ENCODE measurements at places on chromosomes 4 and X. TPM values are rescaled to one million over a fixed set of nuclear protein-coding genes. Genes with fewer than 3 reads are reported as not detected.

Gene GIMD1
- not detected for total RNA-seq

Gene ASB9
- total RNA-seq = 2.0 TPM

Gene ZGRF1
- 7.7 TPM for total RNA-seq

Gene UCHL1
- total RNA-seq = 898 TPM

Gene HHIP
- 3.0 TPM for total RNA-seq

Gene JADE3
- total RNA-seq = 1.6 TPM

Gene NLGN3
- 1.2 TPM for total RNA-seq

Gene PCYT1B
- 3.2 TPM for total RNA-seq

Gene AR
- 2.7 TPM for total RNA-seq

Gene ADGRG4
- not detected for total RNA-seq

Gene RXFP1
- 0.15 TPM for total RNA-seq

Gene HELT
- not detected for total RNA-seq

Gene CSAG2
- not detected for total RNA-seq

Gene FDCSP
- total RNA-seq = not detected

Gene CTAG1A
- total RNA-seq = not detected

Gene ADRA2C
- total RNA-seq = 0.17 TPM

Gene MAPK10
- 4.0 TPM for total RNA-seq

Gene REELD1
- not detected for total RNA-seq

Gene TMPRSS11F
- total RNA-seq = not detected

Gene RPS6KA3
- 13.1 TPM for total RNA-seq

Gene STAP1
- total RNA-seq = not detected

Gene BRCC3
- 8.0 TPM for total RNA-seq

Gene PSAPL1
- total RNA-seq = not detected

Gene SLC49A3
- 2.1 TPM for total RNA-seq

Gene PPP2R2C
- total RNA-seq = 0.15 TPM

Gene CFAP99
- total RNA-seq = not detected

Gene SRPK3
- 0.59 TPM for total RNA-seq

Gene CCNA2
- total RNA-seq = 138 TPM

Gene EOLA1
- 10.6 TPM for total RNA-seq

Gene IGFBP7
- total RNA-seq = 26.7 TPM

Gene C4orf51
- total RNA-seq = not detected

Gene TCEAL7
- total RNA-seq = 44.2 TPM

Gene PCDH19
- not detected for total RNA-seq

Gene FSTL5
- total RNA-seq = not detected

Gene HOPX
- 33.6 TPM for total RNA-seq

Gene ART3
- not detected for total RNA-seq

Gene FAM193A
- total RNA-seq = 11.1 TPM

Gene SNX12
- 39.7 TPM for total RNA-seq

Gene F9
- not detected for total RNA-seq

Gene FATE1
- not detected for total RNA-seq

Gene PITX2
- 0.30 TPM for total RNA-seq

Gene CFAP47
- not detected for total RNA-seq

Gene CAMK2D
- total RNA-seq = 45.1 TPM

Gene CENPVL1
- not detected for total RNA-seq

Gene GNRHR
- not detected for total RNA-seq

Gene TMEM144
- total RNA-seq = 1.2 TPM

Gene ARHGEF9
- 10.4 TPM for total RNA-seq

Gene KLHL4
- total RNA-seq = 0.50 TPM

Gene BST1
- total RNA-seq = 9.4 TPM

Gene ITM2A
- total RNA-seq = under 0.01 TPM

Gene EMCN
- total RNA-seq = not detected

Gene GPR50
- not detected for total RNA-seq

Gene RBM46
- total RNA-seq = not detected

Gene GRIA3
- not detected for total RNA-seq

Gene MOB1B
- total RNA-seq = 7.9 TPM

Gene LANCL3
- under 0.01 TPM for total RNA-seq

Gene UGT2B17
- total RNA-seq = not detected

Gene TLR10
- total RNA-seq = not detected

Gene MAGEA2B
- not detected for total RNA-seq
